ENCODE measurements at places on chromosomes 4 and X. TPM values are rescaled to one million over a fixed set of nuclear protein-coding genes. Genes with fewer than 3 reads are reported as not detected.
A peak's percentile ranks its signal among the peaks of the same experiment; 100 is the strongest.

DNA sequence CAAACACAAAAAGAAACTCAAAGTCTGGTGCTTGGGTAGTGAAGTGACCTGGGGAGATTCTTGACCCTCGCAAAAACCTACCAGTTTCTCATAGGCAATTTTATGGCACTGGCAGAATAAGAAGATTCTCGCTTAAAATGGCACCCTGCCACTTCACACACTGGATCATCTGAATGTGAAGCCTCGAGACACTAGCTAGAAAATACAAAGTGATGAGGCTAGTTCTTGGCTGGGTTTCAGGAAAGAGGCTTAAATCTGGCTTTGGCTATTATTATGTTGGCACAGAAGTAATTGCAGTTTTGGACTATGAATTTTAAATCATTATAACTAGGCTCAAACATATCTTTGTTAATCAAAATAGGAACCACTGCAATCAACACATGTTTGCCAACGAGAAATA, 634.7 kb upstream of the BOD1L1 start:
- H3K36me3 ChIP-seq: no peaks in the 10 kb centered on the region
- H3K27ac ChIP-seq: no peak overlapping the region
- no peaks in the 10 kb centered on the region for H3K27me3 ChIP-seq
- H3K4me3 ChIP-seq: no peak overlapping the region
- DNase-seq: no peak
- H3K4me1 ChIP-seq: no peaks in the 10 kb centered on the region

- no peak overlapping the region for H3K4me3 ChIP-seq
- H3K4me1 ChIP-seq: no peaks in the 10 kb centered on the region
- no peaks in the 10 kb centered on the region for H3K27me3 ChIP-seq
- no peak overlapping the region for H3K27ac ChIP-seq
Observed at GRCh38 chrX:6644411-6644810, 109.5 kb upstream of the VCX3A start.

GRCh38 chr4:6071191-6071958, 53.1 kb upstream of the C4orf50 start:
- H3K27ac ChIP-seq: no peak overlapping the region
- H3K4me1 ChIP-seq: no peaks in the 10 kb centered on the region
- DNase-seq: no peak
- no peak overlapping the region for H3K4me3 ChIP-seq
- H3K36me3 ChIP-seq: no peaks in the 10 kb centered on the region

GRCh38 chr4:7782783-7783182, 156.9 kb downstream of the AFAP1 start:
- no peak for DNase-seq
- no peaks in the 10 kb centered on the region for H3K27me3 ChIP-seq
- H3K27ac ChIP-seq: no peak overlapping the region

DNA sequence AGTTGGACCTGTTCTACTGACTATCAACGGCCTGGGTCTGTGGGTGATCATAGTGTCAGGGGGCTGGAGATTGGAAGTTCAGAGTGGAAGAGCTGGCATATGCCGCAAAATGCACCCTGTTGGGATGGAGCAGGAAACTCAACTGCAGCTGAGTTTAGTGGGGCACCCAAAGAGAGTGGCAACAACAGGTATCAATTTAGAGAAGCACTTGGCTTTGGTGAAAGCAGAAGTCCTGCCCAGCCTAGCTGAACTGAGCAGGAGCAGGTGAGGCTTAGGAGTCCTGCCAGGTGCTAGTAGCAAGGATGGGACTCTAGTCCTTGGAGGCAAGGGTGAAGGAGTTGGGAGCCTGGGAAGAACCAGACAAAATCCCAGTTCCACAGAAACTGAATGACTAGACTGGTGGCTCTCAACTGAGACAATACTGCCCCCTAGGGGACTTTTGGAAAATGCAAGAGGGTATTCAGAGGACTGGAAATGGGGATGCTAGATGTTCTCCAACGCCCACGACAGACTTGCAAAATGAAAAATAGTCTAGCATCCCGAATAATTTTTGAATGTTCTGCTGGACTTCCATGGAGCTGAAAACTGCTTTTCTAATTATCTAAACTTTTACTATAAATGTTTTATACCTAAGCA, 49.4 kb downstream of the RTL9 start:
- no peak overlapping the region for H3K4me3 ChIP-seq
- no peaks in the 10 kb centered on the region for H3K27me3 ChIP-seq
- H3K4me1 ChIP-seq: no peaks in the 10 kb centered on the region
- no peaks in the 10 kb centered on the region for H3K36me3 ChIP-seq
- peak; percentile 68 for DNase-seq

GRCh38 chrX:17605676-17606075, 131.6 kb upstream of the SCML1 start:
- peaks cover 22% of the 10 kb centered on the region for H3K4me1 ChIP-seq
- H3K27ac ChIP-seq: no peak overlapping the region

GRCh38 chr4:16438986-16439385, 212.7 kb upstream of the TAPT1 start:
- H3K4me1 ChIP-seq: no peaks in the 10 kb centered on the region
- H3K4me3 ChIP-seq: no peak overlapping the region
- H3K27ac ChIP-seq: no peak overlapping the region
- DNase-seq: no peak
- no peaks in the 10 kb centered on the region for H3K36me3 ChIP-seq

DNA sequence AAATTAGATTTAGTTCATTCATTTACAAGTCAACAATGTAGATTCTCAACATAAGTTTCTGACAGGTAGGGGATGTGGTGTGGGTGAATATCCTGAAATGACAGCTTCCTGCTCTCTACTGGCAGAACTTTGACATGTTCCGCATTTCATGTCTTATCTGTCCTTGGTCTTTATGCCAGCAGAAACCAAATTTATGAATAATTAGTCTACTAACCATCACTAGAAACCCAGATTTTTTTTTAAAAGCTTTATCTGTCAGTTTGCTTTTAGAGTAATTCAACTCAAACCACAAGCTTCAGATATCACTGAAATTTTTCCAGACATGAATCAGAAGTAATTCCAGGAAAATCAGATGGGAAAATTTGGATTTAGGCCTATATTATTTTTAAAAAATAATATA, 17.9 kb downstream of the COQ2 start:
- no peaks in the 10 kb centered on the region for H3K27me3 ChIP-seq
- DNase-seq: no peak
- H3K27ac ChIP-seq: no peak overlapping the region
- H3K4me3 ChIP-seq: no peak overlapping the region
- peaks cover 1% of the 10 kb centered on the region for H3K4me1 ChIP-seq
- H3K36me3 ChIP-seq: no peaks in the 10 kb centered on the region

DNA sequence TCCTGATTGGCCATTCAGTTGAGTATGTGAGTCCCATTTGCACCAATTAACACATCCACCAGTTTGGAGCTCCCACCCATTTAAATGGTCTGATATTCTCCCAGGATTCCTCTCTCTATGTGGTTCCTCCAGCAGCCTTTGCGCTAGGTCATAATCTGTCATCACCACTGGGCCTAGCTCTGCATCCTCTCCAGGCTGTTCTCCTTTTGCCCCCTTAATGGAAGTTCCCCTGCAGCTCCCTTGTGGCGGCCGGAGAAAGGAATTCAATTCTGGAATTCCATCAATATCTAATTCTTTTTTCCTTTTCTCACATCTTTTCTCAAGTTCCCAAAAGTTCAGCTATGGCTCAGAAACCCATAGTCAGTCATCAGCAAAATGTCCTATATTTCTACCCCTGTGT, 2184.4 kb upstream of the AGA start:
- no peak overlapping the region for H3K27ac ChIP-seq
- H3K4me3 ChIP-seq: no peak overlapping the region
- no peak for DNase-seq
- H3K27me3 ChIP-seq: no peaks in the 10 kb centered on the region

GRCh38 chr4:68865188-68865638, 49.4 kb downstream of the UGT2B10 start:
- DNase-seq: peak; percentile 74
- H3K4me1 ChIP-seq: peaks cover 58% of the 10 kb centered on the region
- H3K27ac ChIP-seq: peak overlapping the region; percentile 88
- no peaks in the 10 kb centered on the region for H3K36me3 ChIP-seq
- no peak overlapping the region for H3K4me3 ChIP-seq
- no peaks in the 10 kb centered on the region for H3K27me3 ChIP-seq

GRCh38 chr4:10590896-10591295, 93.7 kb downstream of the CLNK start:
- DNase-seq: no peak
- no peaks in the 10 kb centered on the region for H3K27me3 ChIP-seq
- H3K4me1 ChIP-seq: no peaks in the 10 kb centered on the region

GRCh38 chr4:8069102-8069752, 89.4 kb downstream of the ABLIM2 start:
- no peak overlapping the region for H3K4me3 ChIP-seq
- DNase-seq: no peak
- H3K36me3 ChIP-seq: no peaks in the 10 kb centered on the region
- no peaks in the 10 kb centered on the region for H3K27me3 ChIP-seq
- no peak overlapping the region for H3K27ac ChIP-seq
- H3K4me1 ChIP-seq: no peaks in the 10 kb centered on the region

DNA sequence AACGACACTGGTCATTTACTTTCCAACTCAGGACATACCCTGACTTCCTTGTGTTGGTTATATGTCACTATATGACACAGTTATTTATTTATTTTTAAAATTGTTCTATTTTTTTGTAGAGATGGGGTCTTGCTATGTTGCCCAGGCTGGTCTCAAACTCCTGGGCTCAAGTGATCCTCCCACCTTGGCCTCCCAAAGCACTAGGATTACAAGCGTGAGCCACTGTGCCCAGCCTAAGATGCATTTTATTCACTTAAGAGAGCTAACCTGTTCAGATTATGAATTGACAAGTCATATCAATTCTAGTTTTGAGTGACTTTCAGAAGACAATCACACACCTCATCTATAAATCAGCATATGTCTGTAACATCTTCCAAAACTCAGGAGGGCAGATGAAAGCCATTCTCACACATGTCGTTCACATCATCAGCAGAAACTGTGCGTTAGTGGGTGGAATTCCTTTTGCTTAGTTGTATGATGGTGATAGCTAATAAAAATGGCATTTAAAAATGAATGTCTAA, 9.4 kb upstream of the RHOH start:
- H3K27me3 ChIP-seq: no peaks in the 10 kb centered on the region
- peaks cover 9% of the 10 kb centered on the region for H3K4me1 ChIP-seq
- no peaks in the 10 kb centered on the region for H3K36me3 ChIP-seq
- H3K27ac ChIP-seq: no peak overlapping the region

DNA sequence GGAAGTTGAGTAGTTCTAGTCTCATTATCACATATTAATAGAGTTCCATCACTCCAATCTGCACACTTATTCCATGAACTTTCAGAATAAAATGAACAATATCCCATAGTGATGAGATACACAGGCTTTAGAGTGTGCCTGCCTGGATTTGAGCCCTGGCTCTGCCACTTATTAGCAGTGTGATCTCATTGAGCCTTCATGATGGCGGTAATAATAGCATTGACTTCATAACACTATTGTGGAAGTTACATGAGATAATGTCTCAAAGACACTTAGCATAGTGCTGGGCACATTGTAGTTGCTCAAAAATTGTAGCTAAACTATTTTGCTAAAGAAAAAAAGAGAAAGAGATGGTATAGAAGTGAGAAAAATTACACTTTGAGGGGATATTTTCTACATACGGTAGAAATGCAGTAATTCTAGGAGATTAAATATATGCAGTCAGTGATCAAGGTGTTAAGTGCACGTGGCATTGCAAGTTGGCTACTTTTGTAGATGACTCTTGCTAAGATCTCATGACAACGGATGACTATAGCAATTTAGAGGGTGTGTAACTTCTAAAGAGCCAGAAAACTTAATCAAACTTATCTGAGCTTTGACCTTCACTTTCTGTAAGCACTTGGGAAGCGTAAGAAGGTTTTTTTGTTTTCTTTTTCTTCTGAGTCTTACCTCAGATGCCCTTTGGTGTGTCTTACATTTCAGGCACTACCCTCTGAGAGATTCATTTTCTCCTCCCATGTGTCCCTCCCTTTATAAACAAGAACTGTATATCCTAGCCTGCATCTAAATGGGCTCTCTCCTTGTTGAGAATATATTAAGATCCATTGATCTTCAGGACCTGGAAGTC, 380.6 kb upstream of the NR3C2 start:
- DNase-seq: no peak
- H3K4me1 ChIP-seq: peaks cover 4% of the 10 kb centered on the region
- H3K36me3 ChIP-seq: no peaks in the 10 kb centered on the region
- no peaks in the 10 kb centered on the region for H3K27me3 ChIP-seq
- H3K4me3 ChIP-seq: no peak overlapping the region
- H3K27ac ChIP-seq: no peak overlapping the region

DNA sequence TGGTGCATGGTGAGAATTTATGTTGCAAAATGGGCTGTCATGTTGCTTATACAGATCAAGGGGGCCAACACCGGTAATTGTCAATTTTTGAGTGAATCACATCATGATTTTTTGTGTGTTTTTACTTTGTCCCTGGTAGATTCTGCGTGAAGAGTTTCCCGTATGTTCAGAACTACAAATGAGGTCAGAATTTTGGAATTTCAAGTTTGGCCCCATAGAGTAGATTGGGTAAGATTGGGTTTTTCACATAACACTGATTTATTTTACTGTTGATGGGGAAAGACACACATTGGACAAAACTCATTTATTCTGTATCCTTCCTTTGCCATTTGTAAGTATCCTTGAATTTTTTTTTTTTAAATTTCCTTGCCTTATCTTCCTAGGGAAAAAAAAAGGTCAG, 158.5 kb upstream of the MXRA5 start:
- no peaks in the 10 kb centered on the region for H3K4me1 ChIP-seq
- no peaks in the 10 kb centered on the region for H3K36me3 ChIP-seq
- H3K4me3 ChIP-seq: no peak overlapping the region
- H3K27me3 ChIP-seq: no peaks in the 10 kb centered on the region
- DNase-seq: no peak
- no peak overlapping the region for H3K27ac ChIP-seq

- no peaks in the 10 kb centered on the region for H3K27me3 ChIP-seq
- H3K4me1 ChIP-seq: no peaks in the 10 kb centered on the region
- H3K4me3 ChIP-seq: no peak overlapping the region
- DNase-seq: no peak
- H3K27ac ChIP-seq: no peak overlapping the region
Observed at GRCh38 chr4:62161446-62161845, 961.3 kb downstream of the ADGRL3 start.

- peaks cover 14% of the 10 kb centered on the region for H3K4me1 ChIP-seq
- H3K4me3 ChIP-seq: no peak overlapping the region
- H3K27ac ChIP-seq: no peak overlapping the region
- DNase-seq: peak; percentile 79
- no peaks in the 10 kb centered on the region for H3K36me3 ChIP-seq
Observed at GRCh38 chr4:152500800-152501434, 35.0 kb downstream of the FBXW7 start.

The ARHGAP36 gene
- total RNA-seq: not detected

The SORCS2 gene
- total RNA-seq: 0.33 TPM

The AADAT gene
- 5.3 TPM for total RNA-seq

The AMER1 gene
- total RNA-seq: 6.7 TPM

The ARX gene
- total RNA-seq: not detected

The SYTL5 gene
- total RNA-seq: 7.3 TPM

The NXF3 gene
- not detected for total RNA-seq

The PDZD11 gene
- total RNA-seq: 7.3 TPM
